ENCODE measurements at places on chromosomes 2 and 18.

- no peak for DNase-seq
These were observed 213.9 kb downstream of the SH3RF3 start for GRCh38 chr2:109342930-109343329.

- no peak for DNase-seq
These were observed 69.3 kb downstream of the BCL11A start for GRCh38 chr2:60484133-60484645.

DNA sequence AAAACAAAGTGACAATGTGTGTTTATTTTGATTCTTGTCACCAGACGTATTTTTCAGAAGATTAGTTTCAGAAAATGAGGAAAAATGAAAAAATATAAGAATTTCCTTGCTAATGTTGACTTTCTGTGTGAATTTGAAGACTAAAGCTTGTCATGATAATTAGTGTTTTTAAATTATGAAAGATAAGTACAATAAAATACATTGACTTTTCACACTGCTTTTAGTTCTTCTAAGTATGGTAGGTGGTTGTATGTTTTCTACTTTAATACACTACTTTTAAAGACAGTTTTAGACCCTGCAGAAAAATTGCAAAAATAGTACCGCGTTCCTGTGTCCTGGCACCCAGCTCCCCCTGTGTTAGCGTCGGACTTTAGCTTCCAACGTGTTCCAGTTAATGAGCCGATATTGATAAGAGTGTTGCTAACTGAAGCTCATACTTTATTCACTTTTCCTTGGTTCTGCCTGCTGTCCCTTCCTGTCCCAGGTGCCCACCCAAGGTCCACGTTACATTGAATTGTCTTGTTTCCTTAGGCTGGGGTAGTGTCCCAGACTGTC lies 695 bp downstream of the RBFA start:
- DNase-seq: no peak

DNA sequence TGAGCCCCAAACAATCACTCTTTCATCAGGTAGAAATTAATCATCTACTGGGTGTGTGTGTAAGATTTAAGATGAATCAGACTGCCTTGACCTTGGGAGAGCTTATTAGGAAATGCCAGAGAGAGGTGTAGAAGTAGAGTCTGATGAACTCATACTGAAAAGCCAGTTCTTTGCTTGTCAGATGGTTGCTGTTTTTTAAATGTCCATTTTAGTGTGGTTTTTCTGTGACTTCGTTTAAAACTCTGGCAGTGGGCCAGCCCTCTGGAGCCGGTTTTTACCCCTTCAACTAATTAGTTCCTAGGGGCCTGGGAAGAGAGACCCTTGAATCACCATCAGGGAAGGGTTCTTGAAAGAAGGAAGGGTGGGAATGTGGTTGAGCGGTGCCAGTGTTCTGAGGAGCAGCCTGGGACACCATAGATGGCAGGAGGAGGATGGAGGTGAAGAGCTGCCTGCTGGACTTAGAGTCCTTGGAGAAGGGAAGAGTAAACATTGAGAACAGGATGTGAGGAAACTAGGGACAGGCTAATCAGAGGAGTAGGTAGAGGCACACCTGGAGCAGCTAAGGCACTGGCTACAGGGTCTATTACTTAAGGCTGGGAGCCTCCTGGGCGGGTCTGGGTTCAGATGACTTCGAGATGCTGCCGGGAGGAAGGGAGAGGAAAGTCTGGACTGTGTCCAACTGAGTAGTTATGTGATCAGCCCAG lies 66.1 kb downstream of the LRRFIP1 start:
- DNase-seq: no peak

DNA sequence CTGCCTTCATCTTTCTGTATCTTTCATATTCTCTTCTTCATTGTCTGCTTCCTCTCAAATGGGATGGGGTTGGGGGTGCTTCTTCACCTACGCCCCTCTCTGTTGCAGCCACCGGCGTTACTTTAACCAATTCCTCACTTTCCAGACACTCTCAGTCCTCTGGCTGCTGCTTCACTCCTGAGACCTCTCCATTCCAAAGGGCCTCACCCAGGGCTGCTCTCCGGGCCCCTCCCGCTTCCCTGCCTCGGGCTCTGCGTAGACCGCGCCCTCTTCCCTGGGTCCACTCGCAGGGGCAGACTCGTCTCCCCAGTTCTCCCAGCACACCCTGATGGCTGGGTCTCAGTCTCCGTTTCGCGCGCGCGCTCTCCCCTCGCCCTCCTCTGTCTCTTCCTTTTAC lies 926 bp downstream of the SERPINB8 start:
- no peak for DNase-seq
